ENCODE measurements at places on chromosomes 11 and 22.

DNA sequence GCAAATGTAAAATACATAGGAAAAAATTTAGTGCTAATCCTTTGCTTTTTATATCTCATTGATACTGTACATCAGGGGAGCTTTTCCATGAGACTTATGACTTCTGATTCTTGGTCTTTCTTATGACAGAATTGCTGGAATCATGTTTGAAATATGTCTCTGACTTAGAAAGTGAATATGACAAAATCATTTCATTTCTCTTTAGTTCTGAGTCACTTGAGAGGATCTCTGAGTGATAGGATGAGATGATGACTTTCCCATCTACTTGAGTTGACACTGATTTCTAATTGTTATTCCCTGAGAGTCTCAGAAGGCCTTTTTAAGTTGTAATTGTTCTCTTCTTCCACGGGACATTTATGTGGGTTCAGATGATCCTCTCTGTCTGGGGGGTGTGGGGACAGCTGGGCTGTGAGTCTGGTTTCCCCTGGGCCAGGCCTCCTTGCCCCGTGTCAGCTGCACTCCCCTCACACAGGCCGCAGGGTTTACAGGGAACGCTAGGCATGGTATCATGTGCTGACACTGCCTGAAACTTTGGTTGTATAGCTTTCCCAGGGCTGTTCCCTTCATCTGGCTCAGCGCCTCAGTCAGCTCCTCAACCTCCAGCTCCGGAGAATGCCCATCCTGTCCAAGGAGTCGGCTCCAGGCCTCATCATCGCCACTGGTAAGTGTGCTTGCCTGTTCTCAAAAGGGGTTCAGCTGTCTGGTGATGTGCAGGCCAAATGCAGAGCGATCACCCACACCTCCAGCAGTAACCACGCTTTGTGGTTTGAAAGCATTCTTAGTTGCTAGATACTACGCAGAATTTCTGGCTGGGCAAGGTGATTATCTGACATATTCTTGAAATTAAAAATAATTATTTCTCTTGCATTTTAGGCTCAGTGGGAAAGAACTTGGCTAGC lies 69.5 kb upstream of the SORL1-AS1 start:
- peak; percentile 1 for DNase-seq

GRCh38 chr11:75563978-75564552 lies 2.0 kb downstream of the SERPINH1 start:
- DNase-seq, result peak; percentile 83

- no peak for DNase-seq
Measured at GRCh38 chr11:76678321-76678720, 7.8 kb upstream of the LRRC32 start.

GRCh38 chr11:62030071-62030684 lies 62.7 kb upstream of the FTH1 start:
- no peak for DNase-seq

GRCh38 chr11:65927904-65928397 lies 8.7 kb downstream of the DRAP1 start:
- DNase-seq, result no peak

DNA sequence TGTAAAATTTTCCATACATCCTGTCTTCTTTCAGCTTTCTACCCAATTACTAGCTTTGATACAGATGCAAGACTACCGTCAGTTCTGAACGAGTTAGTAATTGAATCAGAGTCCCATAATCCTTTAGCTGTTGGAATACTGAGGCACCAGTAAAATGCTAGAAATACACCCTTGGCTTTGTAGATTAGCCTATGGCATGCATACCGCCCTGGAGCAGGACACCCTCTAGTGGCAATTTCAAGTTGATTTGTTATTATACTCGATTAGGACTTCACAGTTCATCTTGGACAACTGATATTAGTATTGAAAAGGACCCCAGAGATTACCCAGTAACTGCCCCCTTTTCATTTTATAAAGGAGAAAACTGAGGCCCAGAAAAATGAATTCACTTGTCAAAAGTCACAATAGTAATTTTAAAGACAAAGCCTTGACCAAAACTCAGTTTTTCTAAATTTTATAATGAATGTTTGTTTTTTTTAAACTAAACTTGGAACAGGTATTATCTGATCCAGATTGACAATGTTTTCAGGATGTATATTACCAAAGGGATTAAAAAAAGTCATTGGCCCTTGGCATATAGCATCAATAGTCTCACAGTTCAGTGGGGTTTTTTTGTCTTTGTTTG lies 72.6 kb downstream of the HIPK3 start:
- peak; percentile 71 for DNase-seq

All from amniotic epithelial cell (primary cell).